LHCN-M2 (cell line): ENCODE measurements at places on chromosomes 6 and 20.
A peak's percentile ranks its signal among the peaks of the same experiment; 100 is the strongest.

DNA sequence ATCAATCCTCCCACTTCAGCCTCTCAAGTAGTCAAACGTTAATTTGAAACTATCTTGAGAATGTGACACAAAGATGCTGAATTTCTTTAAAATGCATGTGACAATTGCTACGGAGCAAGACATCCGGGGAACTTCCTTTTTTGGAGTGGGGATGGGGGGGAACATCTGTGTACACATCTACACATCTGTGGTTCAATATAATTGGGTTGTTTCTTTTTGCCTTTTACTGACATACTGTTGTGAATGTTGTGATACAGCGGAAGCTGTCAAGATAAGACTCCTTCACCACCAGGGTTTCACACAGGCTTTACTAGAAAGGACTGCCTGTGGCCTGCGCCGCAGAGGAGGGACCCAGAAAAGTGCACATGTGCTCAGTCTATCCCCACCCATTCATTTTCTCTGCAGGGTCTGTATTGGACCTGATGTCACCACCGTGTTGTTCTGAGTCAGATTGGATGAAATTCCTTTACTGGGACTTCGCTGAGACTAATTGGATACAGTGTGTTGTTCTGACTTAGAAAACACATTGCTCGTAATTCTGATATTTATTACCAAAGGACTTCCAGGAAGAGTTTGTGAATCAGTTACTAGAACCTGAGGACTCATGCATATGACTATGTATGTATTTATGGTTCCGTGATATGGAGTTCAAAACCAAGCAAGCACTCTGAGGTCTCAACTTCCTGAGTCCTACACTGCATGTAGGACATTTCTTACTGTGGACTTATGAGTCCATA, 98.7 kb upstream of the SGK1 start:
- DNase-seq, result peak; percentile 11

DNA sequence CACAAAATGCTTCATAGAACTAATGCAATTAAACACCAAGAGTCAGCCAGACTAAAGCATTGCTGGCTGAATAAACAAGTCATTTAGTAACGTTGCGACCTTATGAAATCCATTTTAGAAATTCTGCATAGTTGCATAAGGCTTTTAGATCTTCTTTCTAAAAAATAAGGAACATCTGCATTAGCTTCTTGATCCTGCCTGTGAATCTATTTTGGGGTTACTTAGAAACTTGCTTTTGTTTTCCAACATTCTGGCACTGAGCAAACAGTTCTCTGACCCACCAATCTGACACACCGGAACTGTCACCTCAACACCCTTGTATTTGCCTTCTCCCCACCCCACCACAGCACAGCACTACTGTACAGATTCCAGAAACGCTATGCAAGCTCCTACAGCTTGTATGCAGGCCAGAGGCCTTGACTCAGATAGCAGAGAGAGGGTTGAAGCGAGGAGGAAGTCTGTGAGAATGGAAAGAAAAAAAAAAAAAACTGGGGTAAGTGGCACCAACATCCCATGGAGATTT, 55.0 kb downstream of the KIF13A start:
- peak; percentile 91 for DNase-seq

GRCh38 chr20:37919389-37920040, 16.6 kb downstream of the VSTM2L start:
- no peak for DNase-seq

- no peak for DNase-seq
These were observed 28.4 kb upstream of the RNF24 start for GRCh38 chr20:4043796-4044195.

- no peak for DNase-seq
These were observed 46.3 kb upstream of the F13A1 start for GRCh38 chr6:6366803-6367202.

- DNase-seq, result peak; percentile 32
These were observed 76.7 kb upstream of the LAMA2 start for GRCh38 chr6:128806261-128806660.

GRCh38 chr6:13710552-13711323, 897 bp downstream of the RANBP9 start:
- no peak for DNase-seq

DNA sequence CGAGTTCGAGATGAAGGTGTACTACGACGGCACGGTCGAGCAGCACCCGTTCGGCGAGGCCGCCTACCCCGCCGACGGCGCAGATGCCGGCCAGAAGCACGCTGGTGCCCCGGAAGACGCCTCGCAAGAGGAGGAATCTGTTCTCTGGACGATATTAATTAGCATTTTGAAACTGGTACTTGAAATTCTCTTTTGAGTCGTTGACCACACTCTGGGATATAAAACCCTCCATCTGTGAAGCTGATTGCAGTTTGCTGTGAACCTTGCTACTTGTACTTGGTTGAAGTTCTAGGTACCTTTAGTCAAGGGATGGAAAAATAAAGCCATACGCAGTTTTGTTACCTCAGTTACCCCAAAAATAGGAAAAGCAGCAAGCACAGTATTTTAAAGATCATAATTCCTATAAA, 917 bp downstream of the C6orf120 start:
- DNase-seq, result no peak
